ENCODE measurements at places on chromosomes 5 and 9.

DNA sequence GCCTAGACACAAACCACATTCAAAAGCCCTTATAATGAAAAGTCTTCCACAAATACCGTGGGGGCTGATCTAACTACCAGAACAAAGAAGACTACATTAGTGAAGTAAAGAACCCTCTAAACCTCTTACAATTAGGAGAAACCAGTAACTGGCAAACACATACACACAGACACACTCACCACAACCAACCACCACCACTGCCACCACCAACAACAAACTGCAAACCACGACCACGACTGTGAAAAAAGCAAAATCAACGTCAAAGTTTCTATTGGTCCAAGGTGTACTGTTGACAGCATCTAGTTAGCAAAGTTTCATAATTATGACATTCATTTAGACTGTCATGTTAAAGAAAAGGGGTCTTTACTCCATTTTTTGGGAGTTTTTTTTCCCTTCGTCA, 2.7 kb downstream of the CDO1 start:
- DNase-seq, result no peak

DNA sequence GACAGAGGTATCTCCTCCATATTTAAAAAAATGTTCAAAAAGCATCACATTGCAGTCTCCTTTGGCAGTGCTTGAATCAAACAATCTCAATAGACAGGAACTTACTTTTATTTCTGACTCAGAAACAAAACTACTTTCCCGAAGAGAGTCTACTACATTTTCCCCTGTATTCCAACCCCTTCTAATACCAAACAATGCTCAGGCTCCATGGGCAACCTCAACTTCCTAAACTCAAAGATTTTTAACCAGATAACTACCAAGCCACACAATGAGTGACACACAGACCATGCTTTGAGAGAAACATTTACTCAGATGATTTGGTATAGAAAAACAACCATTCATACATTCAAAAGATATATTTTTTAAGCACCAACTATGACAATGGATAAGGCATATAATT, 70.5 kb downstream of the APBA1 start:
- no peak for DNase-seq

DNA sequence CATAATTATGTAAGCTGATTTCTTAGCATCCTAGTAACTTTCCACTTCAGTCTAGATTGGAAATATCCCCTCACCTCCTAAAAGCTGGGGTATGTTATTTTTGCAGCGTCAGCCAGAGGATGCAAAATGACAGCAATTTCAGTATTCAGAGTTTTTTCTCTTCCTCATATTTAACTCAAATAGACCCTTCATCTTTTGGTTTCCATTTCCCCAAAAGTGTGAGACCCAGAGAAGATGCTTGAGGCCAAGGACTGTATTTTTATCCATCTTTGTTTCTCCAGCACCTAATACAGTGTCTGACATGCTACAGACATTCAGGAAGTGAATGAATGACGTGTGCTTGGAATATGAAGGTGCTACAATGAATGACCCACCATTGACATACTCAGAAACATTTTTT, 75.5 kb upstream of the RANBP3L start:
- DNase-seq, result no peak

DNA sequence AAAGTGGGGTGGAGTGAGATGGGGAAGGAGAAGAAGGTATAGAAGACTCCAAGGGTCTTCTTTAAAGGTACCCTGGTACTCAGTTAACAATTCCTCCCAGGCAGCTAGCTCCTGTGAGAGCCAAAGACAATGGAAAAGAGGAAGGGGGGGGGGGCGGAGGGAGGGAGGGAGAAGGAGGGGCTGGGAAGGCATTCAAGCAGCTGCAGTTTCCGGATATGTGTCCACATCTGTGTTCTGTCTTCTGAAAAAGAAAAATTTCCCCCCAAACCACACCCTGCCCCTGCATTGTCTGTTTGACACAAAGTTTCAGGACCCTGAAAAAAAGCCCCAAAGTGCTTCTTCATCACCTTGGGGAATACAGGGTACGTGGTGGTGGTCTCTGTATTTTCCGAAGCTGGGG, 11.1 kb downstream of the SPRY4 start:
- DNase-seq, result no peak

DNA sequence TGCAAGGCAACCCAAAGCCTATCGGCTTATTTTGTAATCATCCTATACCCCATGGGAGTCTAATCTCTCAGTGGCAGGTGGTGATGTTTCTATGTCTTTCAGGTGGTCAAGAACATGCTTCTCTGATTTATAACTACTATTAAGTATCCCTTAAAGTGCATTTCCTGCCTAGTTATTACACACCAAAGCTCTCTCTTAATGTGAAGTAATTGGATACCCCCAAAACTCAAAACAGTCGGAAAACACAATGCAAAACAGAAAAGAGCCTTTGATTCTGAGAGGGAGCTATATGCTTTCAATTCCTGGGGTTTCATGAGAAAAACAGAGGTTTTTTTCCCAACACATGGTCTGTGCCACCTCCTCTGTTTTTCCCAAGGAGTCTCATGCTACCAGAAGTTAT, 416.4 kb downstream of the CSNK1G3 start:
- no peak for DNase-seq

DNA sequence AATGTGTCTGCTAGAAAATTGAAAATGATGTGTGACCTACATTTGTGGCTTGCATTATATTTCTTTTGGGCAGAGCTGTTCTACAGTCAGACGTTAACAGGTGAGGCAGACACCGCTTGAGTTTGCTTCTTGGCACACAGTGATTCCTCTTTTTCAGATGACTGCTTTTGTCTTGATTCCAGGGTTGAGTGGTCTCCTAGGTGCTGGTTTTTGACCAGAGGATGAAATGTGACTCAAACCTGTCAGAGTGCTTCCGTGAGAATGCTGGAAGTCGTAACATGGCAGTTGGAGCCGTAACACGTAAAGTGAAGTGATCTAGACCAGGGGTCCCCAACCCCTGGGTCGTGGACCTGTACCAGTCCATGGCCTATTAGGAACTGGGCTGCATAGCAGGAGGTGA, 28.3 kb upstream of the NDFIP1 start:
- no peak for DNase-seq

- DNase-seq, result no peak
These were observed 37.9 kb downstream of the CYFIP2 start for GRCh38 chr5:157303667-157304327.

GRCh38 chr5:150449517-150450339, at the start of gene RPS14:
TSS of gene RPS14 (minus strand) at chr5:150449739. CDS start at chr5:150447733, 2,006 bp downstream.
- peak; percentile 86 for DNase-seq

DNA sequence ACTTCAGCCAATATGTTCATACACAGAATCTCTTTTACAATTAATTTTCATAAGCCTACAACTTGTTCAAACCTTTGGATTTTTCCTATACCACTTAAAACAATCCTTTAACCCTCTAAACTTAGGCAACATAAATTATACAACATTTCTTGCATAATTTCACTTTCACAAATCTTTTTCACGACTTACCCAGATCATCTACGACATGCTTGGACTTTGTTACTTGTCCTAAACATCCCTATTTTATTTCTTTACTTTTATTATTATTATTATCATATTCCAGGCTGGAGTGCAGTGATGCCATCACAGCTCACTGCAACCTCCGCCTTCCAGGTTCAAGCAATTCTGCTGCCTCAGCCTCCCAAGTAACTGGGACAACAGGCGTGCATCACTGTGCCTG, 68.0 kb downstream of the CACNA1B start:
- DNase-seq, result no peak

GRCh38 chr9:107740088-107740980, 250.8 kb upstream of the KLF4 start:
- DNase-seq, result no peak

- no peak for DNase-seq
These were observed 72.7 kb upstream of the RANBP3L start for GRCh38 chr5:36374266-36374862.

GRCh38 chr5:159877894-159878448, 38.3 kb upstream of the ADRA1B start:
- DNase-seq, result peak; percentile 26

DNA sequence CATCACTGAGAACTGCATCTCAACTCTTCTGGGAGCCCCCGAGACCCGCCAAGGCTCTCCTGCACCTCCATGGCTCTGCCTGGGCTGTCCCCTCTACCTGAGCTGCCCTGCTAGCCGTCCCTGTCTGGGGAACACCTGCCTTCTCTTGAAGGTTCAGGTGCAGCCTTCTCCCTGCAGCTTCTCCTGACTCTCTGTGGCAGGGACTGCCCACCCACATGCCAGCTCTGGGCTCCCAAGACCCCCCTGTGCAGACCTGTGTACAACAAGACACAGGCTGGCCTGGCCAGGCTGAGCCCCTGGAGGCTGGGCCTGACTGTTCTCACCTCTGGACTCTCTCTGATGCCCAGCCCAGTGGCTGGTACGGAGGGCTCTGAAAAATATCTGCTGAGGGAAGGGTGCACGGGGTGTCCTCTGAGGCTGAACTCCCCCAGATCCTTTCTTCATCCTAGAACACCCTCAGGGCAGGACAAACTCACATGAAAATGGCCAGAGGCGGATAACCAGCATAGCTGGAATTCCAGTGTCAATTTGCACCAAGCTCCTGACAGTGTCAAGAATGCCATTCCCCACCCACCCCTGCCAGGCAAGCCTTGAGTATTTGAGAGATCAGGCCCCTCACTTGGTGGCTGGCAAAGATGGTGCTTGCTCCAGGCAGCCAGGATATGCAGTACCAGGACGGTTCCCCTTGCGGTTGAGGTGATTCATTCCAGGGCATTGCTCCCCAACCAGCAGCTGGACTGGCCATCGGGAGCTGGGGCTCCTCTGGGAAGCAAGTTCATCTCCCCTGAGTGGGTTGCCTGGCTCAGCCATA, 40.9 kb upstream of the SLC25A51 start:
- DNase-seq, result peak; percentile 96

GRCh38 chr5:175840050-175840841, 31.1 kb upstream of the CPLX2 start:
- DNase-seq, result peak; percentile 52

DNA sequence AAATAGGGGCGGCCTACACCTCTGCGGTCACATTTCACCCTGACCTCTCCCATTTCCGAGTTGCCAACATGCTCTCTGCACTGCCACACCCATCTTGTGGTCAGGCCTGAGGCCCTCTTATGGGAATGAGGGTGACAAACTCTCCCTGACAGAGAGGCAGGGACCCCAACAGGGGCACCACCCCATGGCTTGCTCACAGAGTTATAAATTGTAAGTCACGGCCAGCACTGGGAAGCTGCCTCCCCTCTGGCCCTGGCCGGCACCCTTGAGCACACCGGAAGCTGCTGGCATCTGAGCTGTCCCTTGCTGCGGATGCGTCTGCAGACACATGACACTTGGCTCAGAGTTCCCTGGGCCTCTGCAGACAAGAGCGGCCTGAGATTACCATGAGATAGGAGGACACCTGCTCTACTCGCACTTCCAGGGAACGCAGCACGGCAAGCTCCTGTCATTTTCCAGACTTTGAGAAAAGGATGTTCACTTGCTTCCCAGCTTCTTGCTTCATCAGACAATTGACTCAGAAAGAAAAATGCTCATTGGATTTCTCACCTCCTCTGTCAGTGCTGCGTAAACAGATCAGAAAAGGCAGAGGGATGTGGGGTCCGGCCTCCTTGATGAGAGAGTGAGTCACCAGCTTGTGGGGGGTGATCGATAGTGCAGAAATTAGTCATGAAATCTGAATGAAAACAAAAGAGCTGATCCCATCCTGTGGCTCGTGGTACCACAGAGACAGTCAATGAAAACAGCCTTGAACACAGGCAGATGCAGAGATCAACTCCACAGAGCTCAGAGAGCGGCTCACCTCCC, 269.8 kb downstream of the SYK start:
- peak; percentile 92 for DNase-seq

DNA sequence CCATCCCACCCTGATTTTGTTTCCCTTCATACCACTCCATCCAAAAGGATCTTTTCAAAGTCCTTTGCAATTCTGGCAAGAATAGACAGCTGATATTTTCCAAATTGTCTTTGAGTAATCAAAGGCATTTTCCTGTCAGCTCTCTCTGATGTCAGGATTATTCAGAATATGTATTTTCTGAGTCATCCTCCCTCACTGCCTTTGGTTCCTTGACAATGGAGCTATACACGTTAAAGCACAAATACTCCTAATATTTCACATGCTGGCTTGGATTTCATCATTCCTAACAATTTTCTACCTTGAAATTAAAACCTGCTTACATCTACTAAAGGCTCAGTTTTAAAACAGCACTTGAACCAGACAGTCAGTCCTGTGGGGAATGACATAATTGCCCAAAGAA, 379.4 kb downstream of the GADD45G start:
- DNase-seq, result peak; percentile 30

DNA sequence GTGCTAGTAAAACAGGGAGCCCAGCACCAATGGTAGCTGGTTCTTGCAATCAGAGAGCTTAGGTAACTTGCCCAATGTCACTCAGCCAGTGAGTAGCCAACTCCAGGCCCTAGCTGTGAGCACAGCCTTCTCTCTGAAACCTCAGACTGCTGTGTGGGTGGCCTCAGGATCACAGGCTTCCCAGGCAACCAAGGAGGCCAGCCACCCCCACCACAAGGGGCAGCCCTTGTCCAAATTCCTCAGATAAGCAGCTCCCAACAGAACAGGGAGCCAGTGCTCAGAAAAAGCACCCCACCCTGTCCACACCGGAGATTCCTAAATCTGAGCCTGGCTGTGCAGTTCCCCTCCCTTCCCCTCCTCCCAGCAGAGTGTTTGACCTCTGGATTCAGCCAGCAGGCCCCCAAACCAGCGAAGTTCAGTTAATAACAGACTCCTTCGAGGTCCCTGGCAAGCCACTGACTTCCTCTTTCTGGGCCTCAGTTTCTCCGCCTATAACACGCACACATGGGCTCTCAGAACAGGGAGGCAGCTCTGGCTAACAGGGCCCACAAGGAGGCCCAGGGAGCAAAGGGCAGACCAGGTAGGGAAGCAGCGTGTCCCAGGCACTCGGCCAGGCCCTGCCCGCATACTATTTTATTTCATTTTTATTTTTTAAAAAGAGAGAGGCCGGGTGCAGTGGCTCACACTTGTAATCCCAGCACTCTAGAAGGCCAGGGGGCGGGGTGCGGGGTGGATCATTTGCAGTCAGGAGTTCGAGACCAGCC, 2.7 kb downstream of the EEIG1 start:
- DNase-seq, result peak; percentile 19

- DNase-seq, result no peak
These were observed 1610.1 kb upstream of the ACO1 start for GRCh38 chr9:30774326-30774725.

DNA sequence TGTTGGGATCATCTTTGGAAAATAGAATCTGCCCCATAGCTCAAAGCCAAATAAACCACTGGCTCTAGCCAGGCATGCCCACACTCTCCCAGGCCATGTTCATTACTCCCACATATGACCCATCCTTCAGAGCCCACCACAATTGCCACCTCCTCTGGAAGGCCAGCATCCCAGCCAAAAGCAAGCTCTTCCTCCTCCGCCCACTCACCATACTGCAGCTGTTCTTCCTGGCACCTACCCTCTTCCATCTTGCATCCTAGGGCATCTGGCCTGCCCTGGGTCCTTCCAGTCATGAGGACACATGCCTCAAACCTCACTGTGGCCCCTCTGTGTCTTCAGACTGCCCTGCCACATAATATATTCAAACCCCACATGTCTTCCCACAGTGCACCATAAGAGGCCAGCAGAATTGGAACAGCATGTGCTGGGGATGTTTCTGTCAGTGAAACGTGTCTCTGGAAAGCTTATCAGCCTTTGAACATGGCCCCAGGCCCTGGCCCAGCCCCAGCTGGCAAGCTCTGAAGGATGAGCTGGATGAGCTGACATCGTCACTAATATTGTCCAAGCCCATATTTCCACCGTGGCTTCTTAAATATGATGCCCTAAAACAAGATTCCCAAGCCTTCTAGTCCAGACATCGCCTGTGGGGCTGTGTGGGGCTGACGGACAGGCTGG, 230.8 kb downstream of the AGTPBP1 start:
- peak; percentile 80 for DNase-seq

- no peak for DNase-seq
These were observed 35.4 kb downstream of the RIGI start for GRCh38 chr9:32490601-32491000.
